ENCODE measurements at places on chromosomes 12 and 14. TPM values are rescaled to one million over a fixed set of nuclear protein-coding genes. Genes with fewer than 3 reads are reported as not detected.

CLEC9A gene
- polyA plus RNA-seq = 0.19 TPM

CFAP73 gene
- 0.47 TPM for polyA plus RNA-seq

- DNase-seq = no peak
Measured at GRCh38 chr12:1197264-1198018, 206.4 kb downstream of the ERC1 start.

GRCh38 chr14:92644970-92645515 is 103.4 kb downstream of the LGMN start:
- no peak for DNase-seq

ASCL1 gene
- polyA plus RNA-seq = not detected

GRCh38 chr12:3144495-3144894 is 67.3 kb downstream of the TSPAN9 start:
- DNase-seq = no peak

GRCh38 chr12:6534945-6535696 is 804 bp downstream of the GAPDH start:
- peak; percentile 76 for DNase-seq

DNA sequence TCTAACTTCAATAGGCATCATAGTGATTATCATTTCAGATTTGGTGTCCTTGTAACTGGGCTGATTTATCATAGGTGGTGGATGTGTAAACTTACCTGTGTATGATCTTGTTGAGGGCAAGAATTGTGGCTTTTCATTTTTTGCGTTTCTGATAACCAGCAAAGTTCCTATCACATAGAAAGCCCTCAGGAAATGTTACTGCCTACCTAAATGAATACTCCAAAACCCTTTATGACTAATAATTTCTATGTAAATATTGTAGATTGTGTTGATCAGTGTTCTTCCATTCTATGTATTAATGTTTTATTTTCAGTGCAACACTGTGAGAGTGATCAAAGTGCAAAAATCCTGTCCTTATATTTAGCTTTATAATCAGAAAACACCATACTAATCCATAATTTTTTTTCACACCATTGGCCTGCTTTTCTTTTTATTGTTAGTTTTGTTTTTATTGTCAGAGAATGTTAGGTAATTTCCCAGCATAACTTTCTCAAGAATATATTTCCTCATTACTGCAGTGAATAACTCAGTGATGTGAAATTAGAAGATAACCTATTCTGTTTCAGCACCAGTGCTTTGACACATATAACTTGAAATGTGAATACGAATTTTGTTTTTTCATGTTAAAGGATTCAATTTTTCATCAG is 94.1 kb downstream of the GPHN start:
- no peak for DNase-seq

DNA sequence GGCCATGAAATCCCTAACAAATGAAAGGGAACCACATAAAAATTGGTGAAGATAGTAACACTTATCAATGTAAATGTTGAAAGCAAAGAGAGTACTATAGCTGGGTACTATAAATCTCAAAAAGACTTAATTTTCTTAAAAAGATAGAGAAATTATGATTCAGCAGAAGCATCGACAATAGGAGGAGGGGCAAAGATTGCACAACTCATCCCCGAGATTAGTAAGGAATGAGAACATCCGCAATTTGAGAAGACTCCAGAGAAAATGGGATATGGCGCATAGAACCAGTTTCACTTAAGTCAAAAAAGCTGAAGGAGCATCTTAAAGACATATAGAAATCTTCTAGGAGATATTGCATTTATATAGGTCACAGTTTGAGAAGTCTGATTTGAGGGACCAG is 220.2 kb upstream of the SLC16A7 start:
- DNase-seq = no peak

GRCh38 chr12:89384050-89384758 is 31.9 kb upstream of the DUSP6 start:
- peak; percentile 92 for DNase-seq

GRCh38 chr12:1634590-1635191 is 5.7 kb downstream of the WNT5B start:
- DNase-seq = peak; percentile 83

DNA sequence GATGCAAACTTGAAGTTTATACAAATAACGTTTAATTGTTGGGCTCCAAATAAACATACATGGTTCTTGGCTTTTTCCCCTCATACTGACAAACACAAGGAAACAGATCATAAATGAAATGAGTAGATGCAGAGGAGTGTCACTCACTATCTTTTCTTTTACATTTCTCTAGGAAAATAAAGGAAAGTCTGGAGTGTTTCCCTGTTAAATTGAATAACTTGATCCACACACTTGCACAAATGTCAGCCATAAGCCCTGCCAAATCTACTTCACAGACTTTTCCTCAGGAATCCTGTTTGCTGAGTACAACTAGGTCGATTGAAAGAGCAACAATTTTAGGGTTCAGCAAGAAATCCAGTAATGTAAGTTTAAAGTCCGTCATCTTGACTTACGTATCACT is 175.3 kb downstream of the PLCZ1 start:
- DNase-seq = peak; percentile 87

DNA sequence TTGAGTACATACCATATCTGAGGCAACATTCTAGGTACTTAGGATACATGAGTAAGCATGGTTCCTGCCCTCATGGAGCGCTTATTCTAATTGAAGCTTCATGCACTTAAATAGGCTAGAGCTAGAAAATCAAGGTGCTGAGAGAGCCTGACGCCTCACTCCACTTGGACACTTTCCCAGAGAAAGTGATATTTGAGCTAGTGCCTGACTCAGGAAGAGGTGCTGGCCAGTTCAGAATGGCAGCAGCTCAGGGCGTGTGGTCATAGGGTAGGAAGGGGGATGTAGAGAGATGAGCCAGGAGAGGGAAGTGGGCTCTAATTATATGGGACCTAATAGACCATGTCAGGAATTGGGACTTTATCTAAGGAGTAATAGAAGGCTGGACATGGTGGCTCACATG is 33.3 kb downstream of the TULP3 start:
- DNase-seq = peak; percentile 14

KLRB1 gene
- polyA plus RNA-seq = 0.56 TPM

RDH12 gene
- 1.2 TPM for polyA plus RNA-seq

- no peak for DNase-seq
Measured at GRCh38 chr14:104685216-104685997, 4.0 kb upstream of the INF2 start.

DNA sequence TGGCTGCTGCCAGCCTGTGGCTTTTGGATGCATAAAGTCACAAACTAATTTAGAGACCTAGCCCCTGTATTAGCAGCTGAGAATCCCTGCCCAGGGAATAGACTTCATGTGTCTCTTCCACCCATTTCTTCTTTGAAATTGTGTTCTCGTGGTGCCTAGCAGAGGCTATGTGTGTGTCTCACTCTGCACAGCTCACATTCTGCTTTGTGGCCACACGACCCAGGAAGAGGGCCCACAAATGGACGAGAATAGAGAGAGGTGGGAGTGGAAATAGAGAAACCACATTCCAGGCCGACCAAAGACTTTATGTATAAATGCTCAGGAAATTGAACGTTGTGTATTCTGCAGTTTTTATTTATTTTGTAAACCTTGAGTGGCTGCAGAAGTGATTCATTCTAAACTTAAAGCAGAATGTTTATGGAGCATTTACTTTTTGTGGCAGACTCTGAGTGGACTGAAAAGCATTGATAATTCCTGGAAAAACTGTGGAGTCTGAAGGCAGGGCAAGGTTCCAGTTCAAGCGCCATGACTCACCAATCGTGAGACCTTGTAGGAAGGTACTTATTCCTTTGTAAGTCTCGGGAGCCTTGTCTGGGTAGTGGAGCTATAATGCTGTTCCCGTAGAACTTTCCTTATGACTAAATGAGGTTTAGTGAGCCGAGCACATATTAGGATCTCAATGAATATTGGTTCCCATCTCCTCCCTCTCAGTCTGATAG is 9.1 kb downstream of the B4GALNT3 start:
- no peak for DNase-seq

HOXC12 gene
- polyA plus RNA-seq = 0.07 TPM

RERGL gene
- 0.79 TPM for polyA plus RNA-seq

- DNase-seq = peak; percentile 91
Measured at GRCh38 chr12:102740141-102740955, 176.7 kb downstream of the PAH start.

PIK3C2G gene
- polyA plus RNA-seq = 1.3 TPM

IL23A gene
- polyA plus RNA-seq = 0.33 TPM

DNA sequence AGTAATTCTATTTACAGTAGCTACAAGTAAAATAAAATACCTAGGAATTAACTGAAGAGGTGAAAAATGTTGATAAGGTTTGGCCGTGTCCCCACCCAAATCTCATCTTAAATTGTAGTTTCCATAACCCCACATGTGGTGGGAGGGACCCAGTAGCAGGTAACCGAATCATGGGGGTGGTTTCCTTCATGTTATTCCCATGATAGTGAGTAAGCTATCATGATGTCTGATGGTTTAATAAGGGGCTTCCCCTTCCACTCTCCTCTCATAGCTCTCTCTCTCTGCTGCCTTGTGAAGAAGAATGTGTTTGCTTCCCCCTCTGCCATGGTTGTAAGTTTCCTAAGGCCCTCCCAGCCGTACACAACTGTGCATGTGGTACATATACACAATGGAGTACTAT is 1170.7 kb downstream of the BCL11B start:
- no peak for DNase-seq

DNA sequence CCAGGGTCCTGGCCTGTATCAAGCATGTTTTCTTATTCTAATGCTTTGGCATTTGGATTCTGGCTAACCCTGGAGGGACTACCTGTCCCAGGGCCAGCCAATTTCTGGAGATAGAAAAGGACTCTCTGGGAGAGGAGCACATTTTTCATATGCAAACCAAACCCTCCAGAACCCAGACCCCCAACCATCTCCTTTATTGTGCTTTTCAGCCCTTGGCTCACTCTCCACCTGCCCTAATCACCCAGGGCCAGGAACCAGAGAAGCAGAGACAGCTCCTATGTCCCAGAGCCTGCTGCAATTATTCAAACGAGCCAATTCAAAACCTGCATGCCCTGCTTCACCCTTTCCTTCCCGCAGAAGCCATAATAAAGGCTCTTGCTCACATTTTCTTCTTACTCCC is 23.8 kb downstream of the HSPB8 start:
- DNase-seq = no peak

DNA sequence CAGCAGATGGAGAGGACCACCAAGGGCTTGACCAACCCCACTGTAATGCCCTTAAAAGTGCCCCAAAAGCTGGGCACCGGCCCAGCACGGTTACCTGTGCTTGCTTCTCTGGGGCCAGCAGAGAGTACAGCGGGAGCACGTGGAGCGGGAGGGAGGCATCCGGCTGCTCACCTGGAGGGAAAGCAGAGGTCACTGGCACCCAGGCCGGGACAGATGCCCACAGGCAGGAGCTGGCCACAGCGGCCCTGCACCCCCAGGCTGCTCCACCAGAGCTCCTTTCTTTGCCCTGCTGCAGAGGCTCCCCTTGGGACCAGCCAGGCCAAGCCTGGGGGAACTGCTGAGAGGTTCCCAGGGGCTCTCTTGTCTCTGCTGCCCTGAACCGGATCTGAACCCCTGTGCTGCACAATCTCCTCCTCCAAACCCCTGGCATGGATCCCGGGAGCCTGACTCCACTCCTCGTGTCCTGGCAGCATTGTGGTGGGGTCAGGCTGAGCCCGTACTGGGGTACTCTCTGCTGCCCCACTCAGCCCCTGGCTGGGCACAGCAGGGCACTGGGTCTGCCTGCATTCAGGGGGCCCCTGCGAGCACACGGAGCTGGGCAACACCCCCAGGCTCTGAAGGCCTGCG is 24.0 kb downstream of the DHX37 start:
- no peak for DNase-seq

TAS2R19 gene
- 1.2 TPM for polyA plus RNA-seq

GRCh38 chr14:65074449-65075150 is 27.7 kb downstream of the MAX start:
- DNase-seq = no peak

GRCh38 chr14:102487204-102487577 is 22.4 kb downstream of the ANKRD9 start:
- no peak for DNase-seq

DNA sequence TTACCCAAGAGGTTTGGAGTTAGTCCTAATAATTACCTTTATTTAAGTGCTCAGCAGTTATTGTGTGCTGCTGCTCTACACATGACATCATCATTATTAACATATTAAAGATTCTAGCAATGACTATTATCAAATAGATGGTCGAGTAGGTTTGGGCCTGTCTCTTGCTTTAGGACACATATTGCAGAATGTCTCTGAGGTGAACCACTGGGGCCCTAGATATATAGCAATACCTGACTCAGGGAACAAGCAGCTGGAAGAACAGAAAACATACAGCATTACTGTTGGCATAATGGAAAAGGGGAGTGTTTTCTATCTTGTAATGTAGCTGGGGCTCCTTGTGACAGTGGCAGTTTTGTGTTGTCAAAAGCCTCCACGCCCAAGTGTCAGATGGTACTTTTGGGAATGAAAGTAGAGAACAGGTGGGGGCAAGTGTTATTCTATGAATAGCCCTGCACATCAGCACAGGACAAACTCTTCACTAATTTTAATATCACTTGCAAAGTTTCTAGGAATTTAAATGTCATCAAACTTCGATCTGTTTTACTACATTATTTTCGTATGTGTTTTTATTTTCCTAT is 54.6 kb downstream of the C12orf56 start:
- peak; percentile 13 for DNase-seq

PRMT5 gene
- polyA plus RNA-seq = 67.6 TPM

DNA sequence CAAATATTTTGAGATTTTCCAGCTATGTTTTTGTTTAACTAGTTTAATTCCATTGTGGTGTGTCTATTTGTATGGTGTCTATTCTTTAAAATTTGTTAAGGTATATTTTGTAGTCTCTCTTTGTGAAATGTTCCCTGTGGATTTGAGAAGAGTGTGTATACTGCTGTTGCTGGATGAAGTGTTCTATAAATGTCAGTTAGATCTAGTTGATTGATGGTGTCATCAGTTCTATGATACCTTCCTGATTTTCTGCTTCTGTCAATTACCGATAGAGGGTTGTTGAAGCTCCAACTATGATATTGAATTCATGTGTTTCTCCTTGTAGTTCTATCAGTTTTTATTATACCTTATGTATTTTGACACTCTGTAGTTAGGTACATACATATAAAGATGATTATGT is 53.1 kb downstream of the FUT8 start:
- DNase-seq = no peak

DNA sequence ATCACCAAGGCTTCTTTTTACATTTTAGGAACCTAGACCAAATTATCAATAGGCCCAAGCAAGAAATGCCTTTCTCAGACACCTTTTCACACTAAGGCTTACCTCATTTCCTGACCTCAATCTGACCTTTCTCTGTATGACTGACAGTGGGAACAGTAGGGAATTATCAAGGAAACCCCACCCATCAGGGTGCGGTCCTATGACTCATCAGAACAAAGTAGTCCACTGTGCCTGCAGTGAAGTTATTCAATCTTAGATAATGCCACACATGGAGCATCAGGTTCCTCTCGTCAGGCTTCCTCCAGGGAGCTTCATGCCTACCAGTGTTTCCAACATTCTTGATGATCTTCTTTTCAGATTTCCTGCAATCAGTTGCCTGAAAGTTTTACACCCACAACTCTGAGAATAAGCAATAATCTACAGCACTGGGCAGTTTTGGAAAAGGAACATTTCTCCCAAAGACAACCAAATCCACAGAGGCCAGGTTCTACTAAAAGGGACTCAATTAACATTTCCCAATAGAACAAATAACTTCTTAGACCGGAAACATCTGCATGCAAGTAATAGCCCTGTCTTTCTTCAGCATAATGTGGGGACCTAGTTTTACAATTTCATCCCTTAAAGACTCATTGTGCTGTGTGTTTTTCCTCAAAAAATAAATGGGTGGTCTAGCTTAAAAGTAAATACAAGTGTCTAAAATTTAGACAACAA is 35.9 kb upstream of the TMTC2 start:
- peak; percentile 25 for DNase-seq

Data from muscle of leg (tissue), 16 donors.